ENCODE measurements at places on chromosomes 1 and 21.

- DNase-seq: no peak
These were observed 26.2 kb upstream of the A3GALT2 start for GRCh38 chr1:33346927-33347649.

DNA sequence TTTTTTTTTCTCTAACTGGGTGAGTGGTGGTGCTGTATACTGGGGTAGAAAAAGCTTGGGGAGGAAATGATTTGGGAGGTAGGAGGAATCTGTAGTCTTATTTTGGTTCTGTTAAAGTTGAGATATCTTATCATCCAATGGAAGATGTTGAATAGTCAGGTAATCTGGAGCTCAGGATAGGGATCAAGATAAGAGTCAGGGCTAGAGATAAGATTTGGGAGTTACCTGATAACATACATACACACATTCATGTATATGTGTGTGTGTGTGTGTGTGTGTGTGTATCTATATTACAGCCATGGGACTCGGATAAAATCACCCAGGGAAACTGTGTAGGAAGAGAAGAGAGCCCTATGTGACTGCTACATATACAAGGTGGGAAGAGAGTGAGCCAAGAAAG, 8.1 kb downstream of the PCAT6 start:
- no peak for DNase-seq

DNA sequence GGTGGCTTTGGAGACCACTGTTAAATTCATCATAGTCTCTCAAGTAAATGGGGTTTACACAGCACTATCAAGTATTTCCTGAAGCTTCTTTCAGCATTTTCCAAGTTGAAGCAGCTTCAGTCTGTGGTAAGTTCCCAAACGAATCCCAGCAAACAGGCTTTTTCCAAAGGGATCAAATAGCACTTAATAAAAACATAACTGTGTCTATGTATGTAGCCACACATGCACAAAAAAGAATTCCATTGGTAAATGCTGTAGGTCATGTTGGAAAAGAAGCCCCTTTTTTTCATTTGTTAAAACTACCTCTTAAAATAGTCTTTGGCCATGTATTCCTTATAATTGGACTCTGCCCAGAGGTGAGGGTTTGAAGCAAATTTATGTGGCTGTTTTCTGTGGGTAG, 69.8 kb downstream of the HHAT start:
- DNase-seq: no peak

DNA sequence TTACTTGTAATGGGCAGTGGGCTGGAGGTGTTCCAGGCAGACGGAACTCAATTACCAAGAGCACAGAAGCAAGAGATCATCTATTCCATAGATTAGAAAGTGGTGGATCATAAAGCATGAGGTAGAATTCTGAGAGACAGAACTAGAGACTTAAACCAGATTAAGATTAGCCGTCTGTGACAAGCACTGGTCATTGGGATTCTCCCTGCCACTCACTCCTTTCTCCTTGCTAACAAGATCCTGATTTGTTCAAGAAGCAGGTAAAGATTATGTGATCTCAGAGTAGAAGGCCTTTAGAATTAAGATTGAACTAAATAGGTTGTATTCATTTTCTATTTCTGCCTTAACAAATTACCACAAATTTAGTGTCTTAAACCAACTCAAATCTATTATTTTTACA, 1.5 kb upstream of the HSPA13 start:
- DNase-seq: no peak

DNA sequence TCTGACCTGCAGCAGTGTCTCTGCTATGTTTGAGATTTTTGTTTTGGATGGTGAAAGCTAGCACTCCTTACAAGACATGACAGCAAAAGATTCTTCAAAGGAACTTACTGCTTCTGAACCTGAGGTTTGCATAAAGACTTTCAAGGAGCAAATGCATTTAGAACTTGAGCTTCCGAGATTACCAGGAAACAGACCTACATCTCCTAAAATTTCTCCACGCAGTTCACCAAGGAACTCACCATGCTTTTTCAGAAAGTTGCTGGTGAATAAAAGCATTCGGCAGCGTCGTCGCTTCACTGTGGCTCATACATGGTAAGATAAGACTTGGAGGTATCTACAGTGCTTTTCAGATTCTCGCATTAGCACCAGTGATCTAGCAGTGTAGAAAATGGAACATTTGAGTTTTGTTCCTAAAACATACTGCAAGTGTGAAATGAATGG, 200.2 kb downstream of the PDE4B start:
- DNase-seq: no peak

DNA sequence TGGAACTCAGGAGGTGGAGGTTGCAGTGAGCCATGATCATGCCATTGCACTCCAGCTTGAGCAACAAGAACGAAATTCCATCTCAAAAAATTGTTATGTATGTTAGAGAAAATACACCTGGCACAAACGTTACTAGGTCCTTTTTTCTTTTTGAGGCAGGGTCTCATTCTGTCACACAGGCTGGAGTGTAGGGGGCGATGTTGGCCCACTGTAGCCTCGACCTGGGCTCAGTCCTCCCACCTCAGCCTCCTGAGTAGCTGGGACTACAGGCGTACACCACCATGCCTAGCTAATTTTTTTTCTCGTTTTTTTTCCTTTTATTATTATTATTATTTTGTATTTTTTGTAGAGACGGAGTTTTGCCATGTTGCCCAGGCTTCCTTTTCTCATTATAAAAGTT, 4.4 kb downstream of the HAX1 start:
- DNase-seq: no peak

- DNase-seq: no peak
These were observed 4.9 kb upstream of the PODN start for GRCh38 chr1:53057127-53057526.

DNA sequence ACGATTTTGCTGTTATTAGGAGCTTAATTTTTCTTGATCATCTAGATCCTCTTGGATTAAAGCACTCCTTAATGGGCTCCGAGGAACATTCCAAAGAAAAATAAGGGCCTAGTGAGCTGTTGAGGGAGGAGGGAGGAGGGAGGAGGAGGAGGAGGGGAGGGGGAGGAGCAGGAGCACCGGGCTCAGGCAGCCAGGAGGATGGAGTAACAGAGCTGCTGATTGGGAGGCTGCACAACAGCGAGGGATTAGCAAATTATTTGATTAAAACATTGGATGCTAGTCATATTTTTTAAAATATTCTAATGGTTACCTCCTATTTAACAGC, 302.1 kb upstream of the RRP15 start:
- no peak for DNase-seq

GRCh38 chr1:212152308-212152693, 116.8 kb downstream of the DTL start:
- no peak for DNase-seq

GRCh38 chr1:167565922-167566321, 12.4 kb upstream of the CREG1 start:
- DNase-seq: no peak

- no peak for DNase-seq
These were observed 228.8 kb downstream of the DNM3 start for GRCh38 chr1:172070055-172070454.
